Activated CD8-positive, alpha-beta T cell treated with anti-CD3 and anti-CD28 coated beads, Interleukin-2, amount 10 ng/mL, durations not matched to agents 7 days and 5 days (primary cell): ENCODE measurements at places on chromosomes 1 and 21. TPM values are rescaled to one million over a fixed set of nuclear protein-coding genes. Genes with fewer than 3 reads are reported as not detected.

The OR2T33 gene
- not detected for total RNA-seq

The SPATA45 gene
- total RNA-seq = not detected

The TTLL7 gene
- total RNA-seq = 1.1 TPM

The CCDC17 gene
- 2.5 TPM for total RNA-seq

The SDHB gene
- total RNA-seq = 90.4 TPM

The C8B gene
- total RNA-seq = not detected

The FCER1G gene
- 12.0 TPM for total RNA-seq

The SLC44A5 gene
- total RNA-seq = 0.26 TPM

The HJV gene
- not detected for total RNA-seq

The S100A7A gene
- total RNA-seq = not detected

DNA sequence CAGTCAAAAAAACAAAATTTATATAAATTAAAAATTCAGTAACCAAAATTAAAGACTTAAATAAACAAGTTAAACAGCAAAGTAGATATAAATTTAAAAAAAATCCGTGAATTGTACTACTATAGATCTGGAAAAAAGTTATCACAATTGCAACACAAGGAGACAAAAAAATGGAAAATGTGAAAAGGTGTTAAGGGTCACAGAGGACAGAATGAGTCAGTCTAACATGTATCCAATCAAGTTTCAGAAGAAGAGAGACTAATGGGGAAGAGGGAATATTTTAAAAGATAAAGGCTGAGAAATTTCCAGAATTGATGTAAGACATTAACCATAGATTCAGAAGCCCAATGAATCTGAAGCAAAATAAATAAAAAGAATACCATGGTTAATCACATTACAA lies 46.0 kb downstream of the USP24 start:
- DNase-seq = no peak

GRCh38 chr1:112706505-112707220 lies at the start of gene RHOC:
Gene RHOC (minus strand): TSS chr1:112707127. CDS start chr1:112703799, 3,328 bp downstream.
- peak; percentile 56 for DNase-seq

GRCh38 chr1:228037401-228038386 lies 30.9 kb downstream of the WNT3A start:
- peak; percentile 39 for DNase-seq

DNA sequence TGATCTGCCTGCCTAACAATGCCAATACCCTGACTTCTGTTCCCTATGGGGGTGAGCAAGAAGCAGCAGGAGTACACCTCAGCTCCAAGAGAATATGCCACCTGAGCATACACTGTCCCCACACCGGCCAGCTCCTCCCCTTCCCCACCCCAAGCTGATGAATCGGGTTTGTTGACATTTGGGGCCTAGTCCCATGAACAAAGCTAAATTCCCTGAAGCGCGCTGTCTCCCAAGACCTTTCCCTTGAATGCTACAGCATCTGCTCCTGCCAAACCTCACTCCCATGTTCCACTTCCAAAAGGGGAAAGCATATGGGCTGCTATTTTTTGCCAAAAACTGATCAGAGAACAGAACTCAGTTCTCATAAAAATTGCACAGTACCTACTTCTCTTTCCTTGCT lies 220.4 kb upstream of the CAMK1G start:
- DNase-seq = no peak

DNA sequence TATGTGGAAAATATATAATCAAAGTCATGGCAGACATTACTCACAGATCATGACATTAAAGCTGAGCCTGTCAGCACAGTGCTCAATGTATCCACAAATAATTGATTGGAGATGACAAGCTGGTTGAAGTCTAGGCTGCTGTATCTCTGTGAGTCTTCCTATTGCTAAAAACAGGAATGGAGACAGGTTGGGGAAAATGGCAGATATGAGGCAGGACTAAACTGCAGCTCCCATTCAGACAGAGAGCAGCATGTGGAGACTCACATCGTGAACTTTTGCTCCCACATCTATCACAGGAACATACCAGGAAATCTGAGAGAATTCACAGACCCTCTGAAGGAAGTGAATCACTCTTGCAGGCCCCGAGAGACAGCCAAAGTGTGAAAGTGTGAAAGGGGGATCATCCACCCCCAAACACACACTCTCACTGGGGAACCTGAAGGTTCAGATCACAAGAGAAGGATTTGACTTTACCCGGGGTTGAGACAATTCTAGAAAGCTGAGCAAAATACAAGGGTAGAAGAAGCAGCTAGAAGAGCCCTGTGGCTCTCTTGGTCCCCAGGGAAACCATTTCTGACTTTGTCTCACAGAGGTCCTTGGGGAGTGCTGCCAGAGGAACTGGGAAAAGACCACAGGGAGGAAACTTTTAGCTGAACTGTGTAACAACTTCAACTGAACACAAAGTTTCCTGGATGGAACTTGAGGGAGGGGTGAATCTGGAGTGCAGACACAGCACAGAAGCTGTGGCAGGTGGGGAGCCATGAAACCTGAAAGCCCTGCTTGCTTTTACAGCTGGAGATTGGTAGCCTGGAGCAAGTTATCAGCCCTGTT lies 173.4 kb downstream of the S1PR1 start:
- no peak for DNase-seq

GRCh38 chr1:43875331-43875730 lies 58.3 kb upstream of the ARTN start:
- DNase-seq = no peak

DNA sequence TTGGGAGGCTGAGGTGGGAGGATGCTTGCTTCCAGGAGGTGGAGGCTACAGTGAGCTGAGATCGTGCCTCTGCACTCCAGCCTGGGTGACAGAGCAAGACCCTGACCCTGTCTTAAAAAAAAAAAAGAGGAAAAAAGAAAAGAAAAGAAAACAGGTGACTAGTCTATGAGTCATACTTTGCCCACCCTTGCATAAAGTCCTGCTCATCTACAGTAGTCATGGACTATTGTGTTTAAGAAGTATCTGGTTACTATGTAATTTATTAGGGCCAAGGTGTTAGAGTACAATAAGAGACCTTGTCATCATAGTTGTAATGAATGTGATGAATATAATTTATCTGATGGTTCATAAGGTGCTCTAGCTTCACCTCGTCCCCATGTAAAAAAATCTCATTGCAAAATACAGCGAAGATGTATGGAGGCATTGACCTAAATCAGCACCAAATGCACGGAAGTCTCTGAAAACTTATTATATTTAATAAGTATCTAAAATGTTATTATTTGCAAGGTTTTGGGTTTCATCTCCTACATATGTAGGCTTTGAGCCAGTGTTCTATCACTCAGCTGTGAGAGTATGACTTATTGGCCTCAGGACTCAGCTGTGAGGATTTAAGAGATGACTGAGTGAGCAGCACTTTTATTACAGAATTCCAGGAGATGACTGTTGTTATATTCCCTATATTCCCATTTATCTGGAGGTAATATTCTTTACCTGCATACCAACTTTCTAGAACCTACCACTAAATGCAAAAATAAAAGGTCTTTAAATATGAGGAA lies 19.9 kb upstream of the KCNJ6 start:
- DNase-seq = no peak

DNA sequence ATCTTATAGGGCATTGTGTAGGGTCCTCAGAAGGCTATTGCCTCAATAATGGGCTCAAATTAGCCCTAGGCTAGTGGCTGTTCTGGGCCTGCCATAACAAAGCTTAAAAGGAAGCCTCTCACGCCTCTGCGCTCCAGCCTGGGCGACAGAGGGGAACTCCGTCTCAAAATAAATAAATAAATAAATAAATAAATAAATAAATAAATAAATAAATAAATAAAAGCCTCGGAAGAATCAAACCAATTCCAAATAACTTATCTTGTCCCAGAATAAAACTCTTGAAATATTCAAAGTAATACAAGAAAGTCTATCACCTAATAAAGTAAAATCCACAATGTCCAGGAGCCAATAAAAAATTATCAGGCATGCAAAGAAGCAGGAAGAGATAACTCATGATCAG lies 14.4 kb upstream of the ALDH9A1 start:
- DNase-seq = no peak

DNA sequence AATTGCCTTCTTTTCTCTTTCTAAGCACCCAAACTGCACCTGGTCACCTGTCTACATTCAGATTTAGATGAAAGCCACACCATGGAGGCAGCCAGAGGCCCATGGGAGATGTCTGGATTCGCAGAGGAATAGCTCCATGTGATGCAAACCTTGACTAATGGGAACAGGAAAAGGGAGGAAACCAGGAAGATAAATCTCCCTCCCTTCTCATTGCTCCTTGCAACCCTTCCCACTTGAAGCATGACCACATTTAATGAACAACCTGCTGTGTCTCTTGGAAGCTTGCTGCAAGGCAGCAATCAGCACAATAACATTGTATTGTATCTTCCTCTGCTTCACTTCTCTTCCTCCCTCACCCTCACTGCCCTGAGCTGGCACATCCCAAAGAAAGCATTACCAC lies 42.6 kb upstream of the KLF17 start:
- DNase-seq = no peak

- no peak for DNase-seq
Measured at GRCh38 chr1:199172171-199173124, 533.6 kb downstream of the PTPRC start.

GRCh38 chr1:167777269-167777650 lies 55.5 kb downstream of the MPZL1 start:
- DNase-seq = no peak

DNA sequence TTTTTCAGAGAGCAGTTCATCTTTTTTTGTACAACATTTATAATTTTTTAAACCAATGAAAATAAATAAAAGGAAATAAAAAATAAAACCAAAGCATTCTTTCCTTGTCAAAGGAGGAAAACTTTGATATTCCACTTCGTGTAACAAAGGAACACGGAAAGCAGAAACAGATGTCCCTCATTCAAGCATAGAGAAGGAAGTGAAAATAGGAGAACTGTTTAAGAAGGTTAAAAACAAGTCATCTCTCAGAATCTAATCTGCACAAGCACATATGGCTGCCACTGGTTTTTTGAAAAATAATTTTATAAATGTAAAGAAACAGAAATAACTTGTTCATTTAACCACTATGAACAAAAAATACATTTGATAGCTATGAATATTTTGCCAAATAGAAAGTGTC lies 35.9 kb upstream of the ZNF644 start:
- no peak for DNase-seq

- peak; percentile 61 for DNase-seq
Measured at GRCh38 chr1:234322979-234323378, 50.3 kb upstream of the COA6 start.

- no peak for DNase-seq
Measured at GRCh38 chr1:164576291-164577271, 17.6 kb downstream of the PBX1 start.

DNA sequence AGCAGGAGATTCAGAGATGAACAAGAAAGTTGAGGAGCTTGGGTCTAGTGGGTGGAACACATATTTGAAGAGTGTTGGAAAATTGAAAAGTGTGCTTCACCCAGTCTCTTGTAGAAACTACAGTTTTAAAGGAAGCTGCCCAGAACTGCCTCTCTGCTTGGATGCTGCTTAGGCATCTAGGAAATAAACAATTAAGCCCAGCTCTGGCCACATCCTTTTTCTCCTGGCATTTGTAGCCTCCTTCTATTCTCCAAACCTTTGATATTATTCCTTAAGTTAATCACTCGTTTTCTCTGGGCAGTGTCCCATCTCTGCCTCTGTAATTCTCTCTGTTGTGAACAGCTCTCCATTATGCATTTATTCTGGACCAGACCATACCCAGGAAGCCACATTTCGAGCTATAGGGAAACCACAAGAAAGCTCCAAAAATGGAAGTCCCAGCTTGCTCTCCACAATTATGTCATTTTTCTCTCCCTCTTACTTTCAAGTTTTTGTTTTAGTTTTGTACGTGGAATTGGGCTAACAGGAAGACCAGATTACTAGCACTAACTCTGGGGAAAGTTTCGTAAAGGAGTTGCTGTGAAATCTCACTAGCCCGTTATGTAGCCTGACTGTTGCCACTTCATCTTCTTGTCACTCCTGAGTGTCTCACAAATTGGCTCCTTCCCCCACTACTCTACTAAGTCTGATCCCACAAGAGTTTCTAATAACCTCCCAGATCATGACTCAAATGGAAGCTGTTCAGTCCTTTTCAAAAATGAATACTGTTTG lies 102.2 kb downstream of the NTMT2 start:
- DNase-seq = no peak

GRCh38 chr21:44916965-44917364 lies 3.7 kb downstream of the ITGB2 start:
- no peak for DNase-seq

- DNase-seq = no peak
Measured at GRCh38 chr1:107879346-107879745, 85.6 kb downstream of the VAV3 start.

DNA sequence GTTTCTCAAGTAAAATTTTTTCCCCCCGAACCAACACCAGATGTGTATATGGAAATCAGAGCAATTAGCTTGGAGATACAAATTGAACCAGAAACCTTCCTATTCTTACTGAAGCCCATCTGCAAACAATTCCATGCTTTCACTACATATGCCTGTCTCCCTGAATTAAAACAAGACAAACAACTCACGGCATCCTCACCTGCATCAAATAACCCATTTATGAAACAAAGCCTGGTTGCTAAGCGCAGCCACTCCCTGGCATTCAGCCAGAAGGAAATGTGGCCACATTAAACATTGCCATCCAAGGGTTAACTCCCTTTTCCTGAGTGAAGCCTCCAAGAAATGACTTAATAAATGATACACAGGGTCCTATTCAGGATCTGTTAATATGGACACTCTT lies 55.3 kb downstream of the APP start:
- DNase-seq = no peak

DNA sequence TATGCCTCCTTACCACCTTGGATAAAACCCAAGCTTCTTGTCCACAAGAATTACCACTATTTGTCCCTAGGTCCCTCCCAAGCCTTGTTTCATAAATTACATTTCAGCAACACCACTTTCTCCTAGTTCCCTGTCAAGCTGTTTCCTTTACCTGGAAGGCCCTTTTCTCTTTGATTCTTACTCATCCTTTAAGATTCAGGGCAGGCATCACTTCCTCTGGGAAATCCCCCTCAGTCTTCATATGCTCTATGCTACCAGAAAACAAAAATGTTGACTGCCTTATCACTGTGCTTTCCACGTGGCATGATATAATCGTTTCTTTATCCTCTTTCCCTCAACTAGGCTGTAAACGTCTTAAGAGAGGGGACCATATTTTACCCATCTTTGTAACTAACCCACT lies 102.7 kb downstream of the LYST start:
- no peak for DNase-seq

DNA sequence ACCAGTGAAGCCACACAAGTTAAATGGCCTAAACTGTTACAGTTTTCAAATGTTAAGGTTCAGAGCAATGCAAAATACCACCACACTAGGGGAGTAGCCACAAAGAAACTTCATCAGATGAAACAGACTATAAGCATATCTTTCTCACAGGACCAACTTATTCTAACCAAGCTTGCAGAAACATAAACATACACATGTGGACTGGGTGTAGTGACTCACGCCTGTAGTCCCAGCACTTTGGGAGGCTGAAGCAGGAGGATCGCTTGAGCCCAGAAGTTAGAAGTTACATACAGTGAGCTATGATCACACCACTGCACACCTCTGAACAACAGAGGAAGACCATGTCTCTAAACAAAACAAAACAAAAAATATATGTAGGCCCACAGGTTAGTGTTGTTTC lies 17.3 kb downstream of the WDR47 start:
- no peak for DNase-seq

DNA sequence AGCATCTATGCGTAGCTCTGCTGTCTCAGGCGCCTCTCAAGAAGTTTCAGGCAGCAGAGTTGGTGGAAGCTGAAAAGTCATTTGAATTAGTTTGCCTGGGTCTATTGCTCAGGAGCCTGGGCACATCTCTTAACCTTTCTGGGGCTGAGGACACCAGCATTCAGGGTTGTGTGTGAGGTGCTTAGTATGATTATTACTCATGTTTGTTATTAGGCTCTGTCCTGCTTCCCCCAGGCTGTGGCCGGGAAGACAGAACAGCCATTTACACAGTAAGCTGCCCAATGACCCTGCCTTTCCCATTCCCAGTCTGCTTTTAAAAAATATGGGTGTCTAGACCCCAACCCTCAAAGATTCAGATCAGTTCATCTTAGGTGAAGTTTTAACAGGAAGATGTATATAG lies 53.9 kb upstream of the CACNA1E start:
- no peak for DNase-seq
